ENCODE measurements at places on chromosomes 7 and 10.
A peak's percentile ranks its signal among the peaks of the same experiment; 100 is the strongest.

GRCh38 chr10:68721673-68722335 lies 765 bp downstream of the CCAR1 start:
- DNase-seq: peak; percentile 24

DNA sequence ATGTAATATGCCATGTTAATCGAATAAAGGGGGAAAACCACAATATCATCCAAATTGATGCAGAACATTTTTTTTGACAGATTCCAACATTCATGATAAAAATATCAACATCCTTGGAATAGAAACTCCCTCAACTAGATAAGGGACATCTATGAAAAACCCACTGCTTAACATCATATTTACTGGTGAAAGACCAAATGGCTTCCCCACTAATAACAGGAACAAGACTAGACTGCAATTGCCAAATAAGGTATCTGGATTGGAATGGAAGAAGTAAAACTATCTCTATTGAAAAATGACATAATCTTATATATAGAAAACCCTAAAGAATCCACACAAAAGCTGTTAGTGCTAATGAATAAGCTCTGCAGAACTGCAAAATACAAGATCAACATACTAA lies 27.8 kb downstream of the SMURF1 start:
- DNase-seq: no peak

- DNase-seq: no peak
These were observed 23.0 kb upstream of the EGFR start for GRCh38 chr7:54995610-54996363.

GRCh38 chr7:91348711-91349110 lies 84.5 kb downstream of the FZD1 start:
- DNase-seq: no peak

DNA sequence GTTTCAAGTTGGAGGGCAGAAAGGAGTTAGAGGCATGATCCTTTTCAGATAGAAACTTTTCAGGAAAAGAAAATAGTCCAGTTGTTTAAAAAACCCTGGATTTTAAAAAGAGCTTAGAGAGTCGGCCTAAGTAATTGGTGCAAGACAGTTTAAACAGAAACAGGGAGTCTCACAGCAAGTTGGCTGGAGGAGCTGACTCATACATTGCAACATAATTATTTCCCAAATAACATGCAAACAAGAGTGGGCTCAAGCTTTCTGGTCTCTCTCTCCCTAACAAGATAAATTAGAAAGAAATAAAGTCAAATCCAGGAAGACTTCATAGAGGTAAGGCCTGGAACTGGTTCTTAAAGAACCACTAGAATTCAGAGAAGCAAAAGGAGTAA lies 100.3 kb upstream of the AGBL3 start:
- no peak for DNase-seq

GRCh38 chr10:33781606-33782395 lies 447.3 kb upstream of the NRP1 start:
- DNase-seq: no peak

GRCh38 chr10:92200564-92200963 lies 90.3 kb downstream of the CPEB3 start:
- DNase-seq: no peak

- DNase-seq: no peak
These were observed 798.0 kb upstream of the AUTS2 start for GRCh38 chr7:68800316-68800715.

DNA sequence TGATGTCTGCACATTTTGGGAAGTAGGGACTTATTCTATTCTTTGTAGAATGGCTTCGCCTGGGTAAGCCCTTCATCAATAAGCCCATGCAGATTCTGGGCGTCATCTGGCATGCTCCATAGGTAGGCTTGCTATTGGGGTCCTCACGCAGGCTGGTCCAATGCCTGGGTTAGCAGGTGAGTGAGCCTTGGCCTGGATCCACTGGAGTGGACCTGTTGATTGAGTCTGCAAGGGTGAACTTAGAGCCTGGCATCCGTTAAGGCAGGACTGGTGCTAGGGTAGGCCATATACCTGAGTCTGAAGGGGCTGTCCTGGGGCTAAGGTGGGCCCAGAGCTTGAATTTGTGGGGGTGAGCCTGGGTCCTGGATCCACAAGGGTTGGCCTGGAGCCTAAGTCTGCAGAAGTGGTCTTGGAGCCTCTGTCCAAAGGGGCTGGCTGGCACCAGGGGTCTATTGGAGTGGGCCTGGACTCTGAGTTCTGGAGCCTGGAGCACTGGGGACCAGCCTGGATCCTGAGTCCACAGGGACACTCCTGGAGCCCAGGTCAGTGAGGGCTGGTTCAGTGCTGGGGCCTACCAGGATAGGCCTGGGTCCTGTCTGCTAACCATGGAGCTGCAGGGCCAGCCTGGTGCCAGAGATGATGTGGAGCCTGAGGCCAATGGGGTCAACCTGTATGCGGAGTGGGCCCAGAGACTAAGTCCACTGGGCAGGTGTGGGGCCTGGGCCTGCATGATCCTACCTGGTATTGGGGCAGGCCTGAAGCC lies 297.7 kb downstream of the PTPRN2 start:
- no peak for DNase-seq

- DNase-seq: no peak
These were observed 179.2 kb downstream of the FRMD4A start for GRCh38 chr10:14151571-14151970.

GRCh38 chr7:70838292-70838907 lies 293.5 kb upstream of the GALNT17 start:
- no peak for DNase-seq

GRCh38 chr7:110800984-110801383 lies 289.9 kb upstream of the LRRN3 start:
- no peak for DNase-seq

DNA sequence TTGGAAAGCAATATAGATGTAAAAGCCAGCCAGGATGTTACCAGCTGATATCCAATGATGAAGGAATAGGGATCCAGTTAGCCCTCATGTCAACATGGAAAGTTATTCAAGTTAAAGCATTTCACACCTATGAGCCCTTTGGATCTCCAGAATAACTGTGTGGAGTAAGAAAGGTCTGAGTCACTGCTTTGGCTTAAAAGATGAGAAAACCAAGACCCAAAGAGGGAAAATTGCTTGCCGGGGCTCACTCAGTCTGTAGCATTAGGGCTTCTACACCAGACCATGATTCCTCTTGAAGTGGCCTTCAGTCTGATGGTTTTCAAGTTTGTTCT lies 12.6 kb downstream of the LSM5 start:
- no peak for DNase-seq

- DNase-seq: no peak
These were observed 49.0 kb upstream of the WNT16 start for GRCh38 chr7:121279822-121280221.

GRCh38 chr10:70579234-70580002 lies 23.1 kb downstream of the PRF1 start:
- DNase-seq: no peak

- no peak for DNase-seq
These were observed 579.8 kb downstream of the GLRX3 start for GRCh38 chr10:130715686-130716670.

DNA sequence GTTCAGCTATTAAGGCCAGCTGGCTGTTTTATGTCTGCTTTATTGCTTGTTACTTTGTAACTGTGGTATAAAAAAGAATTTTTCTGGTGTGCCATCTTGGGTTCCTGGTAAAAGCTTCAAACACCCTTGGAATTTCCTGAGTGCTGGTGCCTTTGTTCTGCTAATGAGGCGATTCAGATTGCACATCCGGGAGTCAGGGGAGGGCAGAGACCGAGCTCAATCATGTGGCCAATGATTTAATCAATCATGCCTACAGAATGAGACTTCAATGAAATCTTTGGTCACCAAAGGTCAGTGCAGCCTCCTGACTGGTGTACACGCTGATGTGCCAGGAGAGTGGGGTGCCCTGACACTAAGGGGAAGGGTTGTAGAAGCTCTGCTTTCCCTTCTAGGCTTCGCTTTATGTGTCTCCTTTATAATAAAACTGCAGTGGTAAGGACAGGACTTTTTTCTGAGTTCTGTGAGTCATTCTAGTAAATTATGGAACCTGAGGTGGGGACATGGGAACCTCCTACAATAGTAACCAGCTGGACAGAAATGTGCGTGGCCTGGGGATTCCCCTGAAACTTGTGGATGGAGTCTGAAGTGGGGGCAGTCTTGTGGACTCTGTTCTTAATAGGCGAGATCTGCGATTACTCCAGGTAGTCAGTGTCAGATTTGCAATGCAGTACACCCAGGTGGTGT lies 69.4 kb upstream of the OGDHL start:
- DNase-seq: no peak

DNA sequence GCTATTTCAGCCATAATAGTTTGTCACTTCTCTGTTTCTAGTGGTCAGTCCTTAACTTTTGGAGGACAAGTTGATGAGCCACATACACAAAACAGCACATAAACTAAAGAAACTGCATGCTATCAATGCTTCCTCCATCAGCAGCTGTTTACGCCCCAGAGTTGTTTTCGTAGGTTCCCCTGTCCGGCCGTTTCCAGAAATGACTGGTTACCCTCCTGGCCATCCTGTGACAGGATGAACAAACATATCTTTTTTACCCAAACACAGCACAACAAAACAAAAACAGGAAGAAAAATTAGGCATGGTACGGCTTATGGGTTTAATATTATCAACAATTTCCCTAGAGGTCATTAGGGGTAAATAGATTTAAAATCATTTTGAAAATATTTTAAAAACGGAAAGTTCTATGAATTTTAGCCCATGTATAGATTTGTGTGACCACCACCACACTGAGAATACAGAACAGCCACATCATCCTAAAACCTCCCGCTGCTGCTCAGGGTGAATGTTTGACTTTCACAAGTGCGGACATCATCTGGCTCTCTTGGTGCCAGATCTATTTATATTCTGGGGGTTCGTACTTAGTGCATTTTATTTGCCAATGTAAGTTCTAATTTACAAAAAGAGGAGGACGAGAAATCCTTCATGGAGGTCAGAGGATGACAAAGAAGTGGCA lies 74.8 kb downstream of the HIPK2 start:
- DNase-seq: no peak

GRCh38 chr10:119616882-119617570 lies 20.3 kb upstream of the TIAL1 start:
- DNase-seq: no peak

DNA sequence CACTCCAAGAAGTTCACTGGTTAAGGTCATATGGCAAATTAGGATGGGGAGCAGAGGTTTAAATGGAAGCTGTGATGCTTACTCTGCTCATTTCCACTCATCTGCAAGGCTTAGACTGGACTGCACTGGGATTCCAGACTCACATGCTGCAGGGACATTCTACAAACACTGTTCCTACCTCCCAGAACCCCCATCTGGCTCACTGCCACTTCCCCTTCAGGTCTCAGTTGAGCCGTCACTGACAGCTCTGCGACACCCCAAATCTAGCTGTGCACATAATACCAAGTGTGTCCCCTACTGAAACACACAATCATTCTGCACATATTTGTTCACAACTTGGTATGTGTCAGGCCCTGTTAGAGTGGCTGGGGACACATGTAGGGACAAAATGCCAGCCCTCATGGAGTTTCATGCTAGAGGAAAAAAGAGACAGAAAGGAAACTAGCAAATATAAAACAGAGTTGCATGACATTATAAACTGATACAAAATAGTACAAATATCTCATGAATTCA lies 5.4 kb downstream of the PRKCQ start:
- no peak for DNase-seq

DNA sequence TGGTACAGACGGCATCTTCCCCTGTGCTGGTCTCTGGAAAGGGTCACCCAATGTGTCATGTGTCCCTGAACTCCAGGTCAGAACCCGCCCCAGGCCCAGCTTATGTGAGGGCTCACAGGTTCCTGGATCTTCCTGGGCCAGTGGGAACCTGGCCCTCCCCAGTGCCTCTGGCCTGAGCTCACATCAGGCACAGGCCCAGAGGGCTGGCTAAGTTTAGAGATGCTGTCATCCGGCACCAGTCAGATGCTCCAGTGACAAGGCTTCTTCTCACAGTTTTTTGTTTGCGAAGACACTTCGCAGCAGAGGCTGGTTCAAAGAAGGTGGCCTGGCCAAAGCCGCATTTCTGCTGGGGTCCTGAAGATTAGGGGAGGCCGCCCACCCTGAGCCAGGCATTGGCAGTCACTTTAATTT lies 11.8 kb downstream of the CAMK2B start:
- DNase-seq: no peak

DNA sequence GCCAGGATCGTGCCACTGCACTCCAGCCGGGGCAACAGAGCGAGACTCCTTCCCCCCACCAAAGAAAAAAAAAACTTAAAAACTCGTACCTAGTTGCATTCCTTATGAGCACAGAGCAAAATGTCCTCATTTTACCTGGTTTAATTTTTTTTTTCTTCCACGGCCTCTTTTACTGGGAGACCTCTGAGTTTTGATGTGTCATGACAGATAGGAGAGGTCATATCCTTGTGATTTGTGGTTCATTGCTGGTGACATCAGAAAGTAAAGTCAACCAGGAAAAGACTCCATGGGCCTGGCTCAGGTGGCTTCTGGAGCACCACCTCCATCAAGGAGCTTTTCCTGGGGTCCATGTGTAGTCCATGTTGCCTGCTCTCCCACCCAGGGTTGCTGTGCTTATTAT lies 26.3 kb downstream of the GTF2I start:
- DNase-seq: no peak

- no peak for DNase-seq
These were observed 18.2 kb upstream of the C10orf53 start for GRCh38 chr10:49661140-49661856.

DNA sequence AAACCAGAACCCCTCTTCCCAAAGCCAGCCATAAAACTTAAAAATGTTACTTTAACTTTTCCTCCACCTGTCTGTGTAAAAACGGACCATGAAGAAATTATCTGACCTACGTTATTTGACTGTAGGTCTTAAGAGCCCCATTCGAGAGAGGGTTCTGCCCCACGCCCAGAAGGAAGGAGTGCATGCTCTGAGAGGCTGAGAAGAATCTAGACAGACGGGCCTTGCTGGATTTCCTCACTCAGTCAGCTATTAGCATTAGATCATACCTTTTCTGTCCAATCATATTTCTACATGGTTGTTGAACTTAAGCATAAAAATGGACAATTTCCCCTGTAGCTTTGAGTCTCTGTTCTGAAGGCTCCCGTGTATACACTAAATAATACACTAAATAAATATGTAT lies 38.1 kb upstream of the WDR11 start:
- no peak for DNase-seq

DNA sequence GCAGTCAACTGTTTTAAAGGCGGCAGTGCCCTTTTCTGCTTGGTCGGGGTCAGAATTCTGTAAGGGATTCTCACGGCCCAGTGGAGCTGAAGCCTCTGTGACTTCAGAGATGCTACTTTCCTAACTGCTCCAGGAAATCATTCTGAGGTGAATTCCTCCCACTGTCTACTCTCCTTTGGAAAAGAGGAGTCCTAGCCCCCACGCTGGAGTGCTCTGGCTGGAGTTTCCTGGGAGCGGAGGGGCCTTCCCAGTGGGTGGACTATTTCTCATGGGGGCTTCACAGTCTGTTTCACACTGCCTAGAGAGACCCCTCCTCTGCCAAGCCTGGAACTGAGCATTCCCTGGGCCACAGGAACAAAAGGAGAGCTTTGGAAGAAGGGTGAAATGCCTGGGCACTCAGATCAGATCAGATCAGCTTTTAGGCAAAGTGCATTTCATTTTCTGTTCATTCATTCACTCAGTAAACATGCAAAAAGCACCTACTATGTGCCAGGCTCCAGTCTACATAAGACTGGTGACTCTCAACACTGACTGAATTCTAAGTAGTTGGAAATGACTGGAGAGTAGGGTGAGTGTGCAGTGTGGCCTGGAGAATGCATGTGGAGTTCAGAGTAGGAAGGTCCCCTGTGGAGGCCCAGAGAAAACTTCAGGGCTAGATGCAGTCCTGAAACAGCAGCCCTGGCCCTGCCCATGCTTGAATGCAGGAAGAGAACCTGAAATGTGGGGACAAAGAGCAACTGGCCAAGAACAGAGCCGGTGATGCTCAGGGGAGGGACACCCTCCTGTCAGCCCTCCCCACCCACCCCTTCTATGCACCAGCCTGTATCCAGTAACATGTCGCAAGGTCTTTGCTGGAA lies 12.2 kb downstream of the ZNF488 start:
- no peak for DNase-seq

Data from renal cortex interstitium (tissue), 15 donors.